ENCODE measurements at places on chromosomes 6 and 20.
A peak's percentile ranks its signal among the peaks of the same experiment; 100 is the strongest.

- no peaks in the 10 kb centered on the region for H3K36me3 ChIP-seq
- peaks cover 6% of the 10 kb centered on the region for H3K4me1 ChIP-seq
- DNase-seq = no peak
- no peak overlapping the region for H3K27ac ChIP-seq
Observed at GRCh38 chr20:32354592-32355416, 3.3 kb upstream of the ASXL1 start.

DNA sequence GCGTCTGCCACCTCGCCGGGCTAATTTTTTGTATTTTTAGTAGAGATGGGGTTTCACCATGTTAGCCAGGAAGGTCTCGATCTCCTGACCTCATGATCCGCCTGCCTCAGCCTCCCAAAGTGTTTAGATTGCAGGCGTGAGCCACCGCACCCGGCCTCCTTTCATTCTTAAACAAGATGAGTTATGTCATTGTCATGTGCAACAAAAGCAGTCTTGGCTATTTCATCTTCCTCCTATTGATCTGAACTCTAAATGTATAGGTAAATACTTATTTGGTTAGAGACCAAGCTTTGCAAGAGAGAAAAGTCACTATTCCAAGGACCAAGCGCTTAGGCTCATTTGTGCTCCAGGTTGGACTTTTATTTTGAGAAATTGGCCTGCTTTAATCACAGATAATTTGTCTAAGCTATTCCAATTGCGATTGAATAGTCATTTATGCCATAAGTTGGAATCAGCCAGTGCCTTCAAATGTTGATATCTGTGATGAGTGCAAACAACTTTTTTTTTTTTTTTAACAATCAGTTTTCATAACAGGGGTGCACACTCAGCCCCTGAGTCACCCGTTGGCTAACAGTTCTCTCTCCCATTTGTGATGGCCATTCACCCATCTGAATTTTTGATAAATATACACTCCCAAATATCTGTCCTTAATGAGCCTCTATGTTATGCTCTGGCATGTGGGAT is 167.3 kb downstream of the BCAS1 start:
- H3K4me3 ChIP-seq = no peak overlapping the region
- DNase-seq = no peak

GRCh38 chr20:50658804-50659380 is 32.5 kb downstream of the RIPOR3 start:
- no peak overlapping the region for H3K4me3 ChIP-seq
- DNase-seq = no peak
- H3K36me3 ChIP-seq = no peaks in the 10 kb centered on the region
- no peaks in the 10 kb centered on the region for H3K27me3 ChIP-seq
- no peak overlapping the region for H3K27ac ChIP-seq

GRCh38 chr6:39037707-39038106 is 10.9 kb upstream of the GLP1R start:
- DNase-seq = no peak
- no peaks in the 10 kb centered on the region for H3K4me1 ChIP-seq
- peaks cover 4% of the 10 kb centered on the region for H3K27me3 ChIP-seq

DNA sequence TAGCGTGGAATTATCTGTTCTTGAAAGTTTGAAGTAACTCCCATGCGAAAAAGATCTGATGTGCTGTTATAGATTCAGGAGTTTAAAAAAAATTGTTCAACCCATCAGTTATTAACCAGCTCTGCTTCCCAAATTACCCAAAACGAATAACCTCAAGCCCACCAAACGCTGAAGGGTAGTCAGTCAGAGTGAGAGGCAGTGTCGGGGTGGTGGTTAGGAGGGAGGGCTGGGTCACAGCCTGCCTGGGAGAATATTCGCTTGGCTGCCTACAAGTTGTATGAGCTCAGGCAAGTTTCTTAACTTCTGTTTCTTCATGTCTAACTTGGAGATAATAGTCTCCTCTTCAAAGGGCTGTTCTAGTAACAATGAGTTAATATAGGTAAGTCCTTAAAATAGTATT is 114.6 kb downstream of the JPH2 start:
- peaks cover 4% of the 10 kb centered on the region for H3K27me3 ChIP-seq
- no peak overlapping the region for H3K4me3 ChIP-seq

- H3K36me3 ChIP-seq = no peaks in the 10 kb centered on the region
- no peak overlapping the region for H3K4me3 ChIP-seq
- no peak for DNase-seq
- H3K4me1 ChIP-seq = no peaks in the 10 kb centered on the region
- H3K27me3 ChIP-seq = no peaks in the 10 kb centered on the region
Observed at GRCh38 chr6:139981768-139982181, 607.3 kb upstream of the CITED2 start.

- H3K27ac ChIP-seq = no peak overlapping the region
- H3K27me3 ChIP-seq = no peaks in the 10 kb centered on the region
- H3K4me3 ChIP-seq = no peak overlapping the region
- H3K4me1 ChIP-seq = peaks cover 21% of the 10 kb centered on the region
Observed at GRCh38 chr20:47320990-47321805, 35.3 kb downstream of the ZMYND8 start.

- DNase-seq = no peak
- no peak overlapping the region for H3K27ac ChIP-seq
Observed at GRCh38 chr20:48789185-48789668, 38.6 kb downstream of the PREX1 start.

GRCh38 chr6:16097382-16098171 is 31.3 kb upstream of the MYLIP start:
- H3K27ac ChIP-seq = no peak overlapping the region
- no peaks in the 10 kb centered on the region for H3K4me1 ChIP-seq
- H3K36me3 ChIP-seq = no peaks in the 10 kb centered on the region
- H3K27me3 ChIP-seq = no peaks in the 10 kb centered on the region
- no peak overlapping the region for H3K4me3 ChIP-seq
- DNase-seq = no peak

DNA sequence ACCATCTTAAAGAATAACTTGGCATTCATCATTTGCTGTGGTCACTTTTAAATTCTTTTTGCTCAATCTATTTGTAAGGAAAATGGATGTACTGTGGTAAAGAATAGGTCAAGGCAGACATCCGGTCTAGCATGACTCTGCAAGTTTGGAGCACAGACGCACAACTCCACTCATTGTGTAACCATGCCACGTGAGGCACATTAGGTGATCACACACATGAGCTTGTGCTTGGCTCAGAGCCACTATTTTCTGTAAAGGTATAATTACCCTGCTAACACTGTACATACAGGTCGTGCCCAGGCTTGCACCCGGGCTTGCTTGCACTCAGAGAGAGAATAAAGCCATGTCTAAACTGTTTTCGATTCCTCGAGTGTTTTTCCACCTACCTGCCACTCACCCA is 1289.1 kb upstream of the ADGRB3 start:
- no peak overlapping the region for H3K4me3 ChIP-seq
- no peaks in the 10 kb centered on the region for H3K4me1 ChIP-seq
- H3K27ac ChIP-seq = no peak overlapping the region
- H3K36me3 ChIP-seq = no peaks in the 10 kb centered on the region

DNA sequence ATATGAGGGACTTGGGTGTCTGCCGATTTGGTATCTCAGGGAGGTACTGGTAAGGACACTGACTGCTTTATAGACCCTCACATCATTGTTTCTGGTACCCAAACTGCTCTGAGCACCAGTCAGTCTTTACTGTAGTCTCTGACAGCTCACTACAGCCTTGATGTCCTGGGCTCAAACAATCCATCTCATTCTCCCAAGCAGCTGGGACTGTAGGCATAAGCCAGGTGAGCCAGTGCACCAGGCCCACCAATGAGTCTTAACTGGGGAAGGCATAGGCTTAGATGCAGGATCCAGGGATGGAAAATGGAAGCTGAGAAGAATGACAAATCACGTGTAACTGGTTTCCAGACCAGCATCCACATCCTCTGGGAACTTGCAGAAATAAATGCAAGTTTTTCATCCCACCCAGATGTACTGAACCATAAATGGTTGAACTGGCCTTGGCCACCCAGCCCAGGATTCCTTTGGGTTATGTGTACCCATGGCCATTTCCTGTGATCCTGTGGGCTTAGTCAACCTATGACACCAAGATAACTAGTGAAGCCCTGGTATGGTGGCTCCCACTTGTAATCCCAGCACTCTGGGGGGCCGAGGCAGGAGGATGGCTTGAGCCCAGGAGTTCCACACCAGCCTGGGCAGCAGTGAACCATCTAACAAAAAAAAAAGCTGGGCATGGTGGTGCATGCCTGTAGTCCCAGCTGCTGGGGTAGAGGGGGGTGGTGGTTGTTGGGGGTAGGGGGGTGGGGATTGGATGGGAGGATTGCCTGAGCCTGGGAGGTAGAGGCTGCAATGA is 5.8 kb downstream of the TUBB start:
- H3K36me3 ChIP-seq = peaks cover 58% of the 10 kb centered on the region
- no peak for DNase-seq
- H3K27me3 ChIP-seq = no peaks in the 10 kb centered on the region
- H3K4me1 ChIP-seq = peaks cover 22% of the 10 kb centered on the region
- peak overlapping the region; percentile 34 for H3K27ac ChIP-seq

DNA sequence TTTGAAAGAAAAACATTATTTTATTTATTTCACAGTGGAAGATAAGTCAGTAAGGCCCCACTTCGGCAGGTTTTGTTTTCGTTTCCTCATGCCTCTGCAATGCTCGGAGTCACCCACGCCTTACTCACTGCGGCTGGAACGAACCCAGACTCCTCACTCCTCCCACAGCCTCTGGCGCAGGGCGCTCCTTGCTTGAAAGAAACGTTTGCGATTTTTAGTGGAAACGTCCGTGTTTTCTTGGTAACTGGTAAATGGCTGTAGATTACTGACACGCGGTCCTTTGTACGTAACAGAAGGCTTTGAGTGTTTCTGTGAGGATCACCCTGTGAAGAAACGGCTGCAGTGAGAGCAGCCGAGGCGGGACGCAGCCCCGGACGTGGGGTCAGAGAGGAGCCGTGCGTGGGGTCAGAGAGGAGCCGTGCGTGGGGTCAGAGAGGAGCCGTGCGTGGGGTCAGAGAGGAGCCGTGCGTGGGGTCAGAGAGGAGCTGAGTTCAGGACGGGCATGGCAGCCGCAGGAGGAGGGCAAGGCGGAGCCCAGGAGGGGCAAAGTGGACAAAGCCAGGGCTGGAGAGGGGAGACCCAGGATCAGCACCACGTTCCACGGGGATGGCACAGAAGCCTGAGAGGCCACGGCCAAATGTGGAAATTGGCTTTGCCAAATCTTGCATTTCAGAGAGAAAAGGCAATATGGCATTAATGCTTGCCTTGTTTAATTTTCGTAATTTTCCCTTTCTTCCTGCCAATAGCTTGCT is 198.6 kb upstream of the THBS2 start:
- no peaks in the 10 kb centered on the region for H3K27me3 ChIP-seq
- H3K4me3 ChIP-seq = no peak overlapping the region
- no peaks in the 10 kb centered on the region for H3K4me1 ChIP-seq
- H3K27ac ChIP-seq = no peak overlapping the region
- no peak for DNase-seq

DNA sequence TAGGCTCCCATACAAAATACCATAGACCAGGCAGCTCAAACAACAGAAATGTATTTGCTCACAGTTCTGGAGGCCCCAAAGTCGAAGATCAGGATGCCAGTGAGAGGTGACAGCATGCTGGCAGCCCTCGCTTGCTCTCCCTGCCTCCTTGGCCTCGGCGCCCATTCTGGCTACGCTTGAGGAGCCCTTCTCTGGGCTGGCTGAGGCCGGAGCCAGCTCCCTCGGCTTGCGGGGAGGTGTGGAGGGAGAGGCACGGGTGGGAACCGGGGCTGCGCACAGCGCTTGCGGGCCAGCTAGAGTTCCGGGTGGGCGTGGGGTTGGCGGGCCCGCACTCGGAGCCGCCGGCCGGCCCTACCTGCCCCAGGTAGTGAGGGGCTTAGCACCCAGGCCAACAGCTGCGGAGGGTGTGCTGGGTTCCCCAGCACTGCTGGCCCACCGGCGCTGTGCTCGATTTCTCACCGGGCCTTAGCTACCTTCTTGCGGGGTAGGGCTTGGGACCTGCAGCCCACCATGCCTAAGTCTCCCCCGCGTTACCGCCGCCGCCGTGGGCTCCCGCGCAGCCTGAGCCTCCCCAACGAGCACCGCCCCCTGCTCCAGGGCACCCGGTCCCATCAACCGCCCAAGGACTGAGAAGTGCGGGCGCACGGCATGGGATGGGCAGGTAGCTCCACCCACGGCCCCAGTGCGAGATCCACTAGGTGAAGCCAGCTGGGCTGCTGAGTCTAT is 32.6 kb upstream of the SERPINB9 start:
- H3K27me3 ChIP-seq = no peaks in the 10 kb centered on the region
- no peak overlapping the region for H3K27ac ChIP-seq
- no peaks in the 10 kb centered on the region for H3K36me3 ChIP-seq
- H3K4me1 ChIP-seq = peaks cover 16% of the 10 kb centered on the region
- DNase-seq = no peak
- no peak overlapping the region for H3K4me3 ChIP-seq

DNA sequence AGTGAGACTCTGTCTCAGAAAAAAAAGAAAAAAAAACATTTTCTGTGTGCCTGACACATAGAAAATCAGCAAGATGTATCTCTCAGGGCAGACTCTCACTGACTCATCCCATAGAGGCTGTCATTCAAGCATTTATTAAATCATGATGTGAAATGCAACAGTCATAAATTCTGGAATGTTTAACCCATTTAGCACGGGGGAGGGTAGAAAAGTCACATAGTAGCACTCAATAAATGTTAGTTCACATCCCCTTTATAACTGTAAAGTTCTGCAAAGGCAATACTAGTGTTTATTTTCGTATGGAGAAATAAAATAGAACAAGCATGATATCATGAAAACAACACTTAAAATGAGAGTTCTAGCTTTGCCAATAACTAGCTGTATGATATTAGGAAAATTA is 15.5 kb upstream of the CARMIL1 start:
- no peak overlapping the region for H3K4me3 ChIP-seq
- H3K36me3 ChIP-seq = no peaks in the 10 kb centered on the region
- no peaks in the 10 kb centered on the region for H3K27me3 ChIP-seq

GRCh38 chr20:20856306-20856705 is 143.9 kb upstream of the RALGAPA2 start:
- H3K27ac ChIP-seq = no peak overlapping the region
- no peaks in the 10 kb centered on the region for H3K27me3 ChIP-seq
- H3K4me3 ChIP-seq = no peak overlapping the region
- DNase-seq = no peak

DNA sequence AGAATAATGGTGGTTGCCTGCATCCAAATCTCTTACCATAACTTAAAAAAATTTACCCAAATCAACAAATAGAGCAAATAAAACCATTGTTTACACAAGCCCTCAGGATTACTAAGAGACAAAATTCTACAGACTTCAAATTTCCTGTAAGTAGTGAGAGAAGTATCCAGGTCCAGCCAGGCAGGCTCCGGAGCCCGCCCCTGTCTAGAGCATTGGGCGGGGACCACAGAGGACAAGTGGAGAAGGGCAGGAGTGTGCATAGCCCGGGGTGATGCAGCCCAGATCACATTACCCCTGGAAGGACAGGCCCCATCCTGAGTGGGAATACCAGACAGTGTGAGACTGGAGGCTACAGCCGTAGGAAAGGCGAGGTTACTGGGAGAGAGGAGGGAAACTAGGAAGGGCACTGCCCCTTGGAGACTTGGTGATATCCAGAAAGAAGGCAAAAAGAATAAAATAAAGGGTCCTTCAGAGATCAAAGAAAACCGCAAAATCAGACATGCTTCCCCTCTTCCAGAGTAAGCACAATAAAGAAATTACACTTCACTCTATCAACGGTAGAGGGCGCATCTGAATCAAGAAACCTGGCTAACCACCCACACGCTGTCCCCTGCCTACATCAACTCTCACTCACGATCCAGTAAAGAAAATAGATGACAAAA is 26.6 kb downstream of the RIN2 start:
- H3K27ac ChIP-seq = no peak overlapping the region
- no peaks in the 10 kb centered on the region for H3K27me3 ChIP-seq
- no peak overlapping the region for H3K4me3 ChIP-seq
- no peak for DNase-seq
- no peaks in the 10 kb centered on the region for H3K36me3 ChIP-seq

All from effector memory CD4-positive, alpha-beta T cell (primary cell).